Thoracic aorta (tissue), 2 donors: ENCODE measurements at places on chromosomes 1 and 21. TPM values are rescaled to one million over a fixed set of nuclear protein-coding genes. Genes with fewer than 3 reads are reported as not detected.
A peak's percentile ranks its signal among the peaks of the same experiment; 100 is the strongest.

Gene GJB5
- total RNA-seq: not detected

DNA sequence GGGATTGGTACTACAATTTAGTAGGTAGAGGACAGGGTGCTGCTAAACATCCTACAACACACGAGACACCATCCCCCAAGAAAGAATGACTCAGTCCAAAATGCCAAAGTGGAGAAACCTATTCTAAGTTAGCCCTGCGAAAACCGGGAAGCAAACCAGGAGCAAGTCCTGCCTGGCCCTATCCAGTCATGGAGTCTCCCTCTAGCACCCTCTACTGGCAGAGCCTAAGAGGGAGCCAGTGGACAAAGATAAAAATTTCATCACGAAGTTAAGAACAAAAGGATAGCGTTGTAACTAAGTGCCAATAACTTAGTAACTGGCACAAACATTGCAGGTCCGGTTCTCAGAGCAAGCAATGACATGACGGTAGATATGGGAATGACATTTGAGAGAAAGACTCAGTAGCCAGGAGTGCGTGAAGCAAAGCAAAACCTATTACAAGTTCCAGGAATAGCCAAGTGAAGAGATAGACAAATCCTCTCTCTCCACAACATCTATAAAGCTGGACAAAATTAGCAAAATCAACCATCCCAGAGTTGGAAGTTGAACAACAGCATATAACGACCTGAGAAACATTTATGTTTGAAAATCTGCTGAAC lies 383.5 kb downstream of the OMA1 start:
- DNase-seq: no peak

GRCh38 chr1:161013488-161014230 lies 7.3 kb downstream of the F11R start:
- DNase-seq: peak; percentile 52

Gene SPAG17
- not detected for total RNA-seq

Gene GBP4
- total RNA-seq: 5.8 TPM

Gene NLRP3
- 8.9 TPM for total RNA-seq

Gene KRTCAP2
- total RNA-seq: 112 TPM

GRCh38 chr1:86499987-86500593 lies 31.4 kb downstream of the CLCA1 start:
- no peak for DNase-seq

DNA sequence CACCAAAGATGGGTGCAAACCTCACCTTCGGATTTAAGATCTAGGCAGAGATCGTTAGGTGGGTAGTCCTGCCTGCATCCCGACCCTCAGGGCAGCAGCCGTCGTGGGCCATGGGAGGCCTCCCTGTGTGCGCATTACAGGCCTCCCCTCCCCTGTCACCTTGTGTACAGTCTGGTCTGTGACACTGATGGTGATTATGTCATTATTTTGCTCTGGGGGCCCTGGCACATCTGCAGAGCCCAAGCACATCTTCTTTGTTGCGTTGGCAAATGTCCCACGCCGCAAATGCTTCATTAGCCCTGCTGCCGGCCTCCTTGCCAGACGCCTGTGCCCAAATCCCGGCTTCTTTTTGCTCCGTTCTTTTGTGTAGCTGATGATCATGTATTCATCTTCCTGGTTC lies 31.7 kb downstream of the PROX1 start:
- DNase-seq: no peak

DNA sequence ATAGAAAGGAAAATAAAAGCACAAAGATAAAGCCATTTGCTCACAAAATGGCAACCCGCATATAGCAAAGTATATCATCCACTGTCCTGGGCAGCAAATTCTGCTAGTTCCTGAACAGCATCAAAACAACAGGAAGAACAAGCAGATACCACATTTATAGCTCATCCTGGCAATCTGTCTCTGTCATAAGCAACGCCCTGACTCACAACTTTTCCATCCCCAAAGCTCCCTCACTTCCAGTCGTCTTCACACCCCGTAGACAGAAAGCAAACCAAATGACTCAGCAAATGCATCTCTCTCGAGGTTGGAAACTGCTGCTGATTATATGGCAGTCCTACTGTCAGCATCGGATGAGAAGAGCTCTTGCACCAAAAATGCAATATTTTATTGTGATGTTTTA lies 65.8 kb downstream of the AK5 start:
- DNase-seq: no peak

Gene ASPM
- 0.81 TPM for total RNA-seq
